T-helper 9 cell (primary cell): ENCODE measurements at places on chromosomes 1 and 21.

GRCh38 chr1:117077267-117077666 lies 17.1 kb downstream of the TTF2 start:
- no peak for DNase-seq

DNA sequence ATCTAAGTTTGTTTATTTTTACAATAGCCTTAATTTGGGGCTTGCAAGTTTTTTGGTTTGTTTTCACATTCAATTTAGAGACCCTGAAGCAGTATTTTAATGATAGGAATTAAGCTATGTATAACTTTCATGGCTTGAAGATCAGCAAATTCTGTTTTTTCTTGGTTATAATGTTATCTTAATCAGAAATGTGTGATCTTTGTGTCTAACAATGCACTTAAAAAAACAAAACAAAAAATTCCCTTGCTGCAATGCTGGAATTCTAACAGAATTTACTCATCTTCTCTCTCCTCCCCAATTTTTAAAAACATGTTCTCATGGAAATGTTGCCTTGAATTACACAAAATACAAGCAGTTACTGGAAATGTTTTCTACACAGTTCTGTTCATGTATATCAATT lies 113.1 kb downstream of the OLFML2B start:
- no peak for DNase-seq

GRCh38 chr1:160629286-160630210 lies 17.3 kb downstream of the SLAMF1 start:
- DNase-seq: peak; percentile 66

GRCh38 chr1:54014009-54014629 lies 3.9 kb downstream of the LDLRAD1 start:
- DNase-seq: no peak

DNA sequence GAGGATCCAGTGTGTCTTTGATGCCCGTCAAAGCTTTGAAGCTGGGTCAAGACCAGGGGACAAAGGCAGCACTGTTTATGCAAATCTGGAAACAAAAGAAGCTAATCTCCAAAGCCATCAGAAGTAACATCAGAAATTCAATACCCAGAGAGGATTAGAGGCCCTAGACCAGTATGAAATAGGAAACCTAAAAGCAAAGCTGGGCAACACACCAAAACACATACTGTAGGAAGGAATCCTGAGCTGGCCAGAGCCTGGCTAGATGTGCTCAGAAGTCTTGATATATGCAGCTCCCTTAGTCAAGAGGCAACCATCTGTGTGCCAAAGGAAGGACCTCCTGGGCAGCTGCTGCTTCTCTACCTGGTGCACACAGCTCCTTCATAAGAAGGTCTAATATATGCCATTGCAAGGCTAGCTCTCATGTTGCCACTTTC lies 12.3 kb downstream of the COLGALT2 start:
- no peak for DNase-seq

- no peak for DNase-seq
Measured at GRCh38 chr1:164780111-164780812, 221.3 kb downstream of the PBX1 start.

DNA sequence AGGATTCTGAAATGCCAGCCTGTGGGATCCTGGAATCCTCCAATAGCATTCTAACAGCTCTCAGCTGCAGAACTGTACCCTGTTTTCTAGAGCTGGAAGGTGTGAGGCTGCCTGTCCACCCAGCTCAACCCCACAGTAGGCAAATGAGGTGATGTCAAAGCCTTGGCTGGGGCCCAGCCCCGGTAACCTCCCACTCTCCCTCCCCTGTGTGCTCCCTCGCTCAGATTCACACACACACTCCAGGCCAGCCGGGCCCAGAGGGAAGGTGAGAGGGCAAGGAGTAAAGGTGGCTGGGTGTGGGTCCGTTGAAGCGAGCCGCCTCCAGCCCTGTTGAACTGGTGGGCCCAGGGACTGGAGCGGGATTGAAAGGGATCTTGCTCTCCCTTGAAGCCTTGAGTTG lies at the start of gene BSND:
Gene BSND, plus strand, starts transcription at position 257 of the 400 bp plus-strand sequence. CDS start 254 bp downstream, outside the sequence.
- no peak for DNase-seq

DNA sequence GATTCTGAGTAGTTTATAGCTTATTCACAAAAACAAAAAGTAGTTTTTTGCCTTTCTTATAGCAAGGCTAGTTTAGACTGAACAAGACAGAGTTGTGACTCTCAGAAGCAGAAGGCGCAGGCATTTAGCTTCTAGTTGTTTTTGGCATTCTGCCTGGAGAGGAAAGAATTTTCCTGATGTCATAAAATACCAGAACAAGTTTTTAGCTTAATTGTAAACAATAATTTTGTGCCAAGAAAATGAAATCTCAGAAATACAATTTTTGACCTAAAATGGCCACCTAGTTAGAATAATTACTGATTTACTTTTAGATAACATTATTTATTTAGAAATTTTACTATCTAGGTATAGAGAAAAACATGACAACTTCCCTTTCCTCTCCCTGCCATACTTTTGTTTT lies 1.0 kb downstream of the DNAJB4 start:
- no peak for DNase-seq

DNA sequence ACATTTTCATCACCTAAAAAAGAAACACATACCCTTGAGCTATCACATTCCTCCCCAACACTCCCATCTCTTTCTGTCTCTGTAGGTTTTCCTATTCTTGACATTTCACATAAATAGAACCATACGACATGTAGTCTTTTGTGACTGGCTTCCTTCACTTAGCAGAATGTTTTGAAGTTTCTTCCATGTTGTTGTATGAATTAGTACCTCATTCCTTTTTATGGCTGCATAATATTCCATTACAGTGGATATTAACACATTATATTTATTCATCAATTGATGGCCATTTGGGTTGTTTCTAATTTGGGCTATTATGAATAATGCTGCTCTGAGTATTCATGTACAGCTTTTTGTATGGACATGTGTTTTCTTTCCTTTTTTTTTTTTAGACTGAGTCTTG lies 11.8 kb downstream of the WDTC1 start:
- no peak for DNase-seq

DNA sequence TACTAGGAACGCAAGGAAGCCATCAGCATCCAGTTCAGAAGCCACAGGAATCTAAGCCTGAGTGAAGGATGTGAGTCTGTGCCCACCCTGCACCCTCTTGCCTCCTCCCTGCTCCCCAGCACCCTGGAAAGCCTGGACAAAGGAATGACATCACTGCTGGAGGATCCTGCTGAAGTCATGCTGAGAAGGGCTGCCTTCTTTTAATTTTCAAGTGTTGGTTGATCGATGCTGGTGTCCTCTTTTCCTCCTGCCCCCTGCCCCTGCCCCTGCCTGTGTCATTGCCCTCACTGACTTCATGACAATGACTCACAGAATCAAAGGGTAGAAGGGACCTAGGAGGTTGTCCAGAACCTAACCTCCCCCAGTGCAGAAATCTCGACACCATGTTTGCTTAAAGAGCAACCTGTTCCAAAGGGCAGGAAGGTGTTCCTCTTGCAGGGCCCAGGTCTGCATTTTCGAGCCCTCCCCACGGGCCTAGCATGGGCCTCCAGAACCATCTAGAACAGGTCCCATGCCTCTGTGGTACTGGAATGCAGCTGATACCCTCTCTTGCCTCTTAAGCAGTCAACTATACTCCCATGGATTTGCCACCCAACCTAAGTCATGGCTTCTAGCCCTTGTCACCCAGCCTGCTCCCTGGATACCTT lies 9.6 kb downstream of the DHRS3 start:
- DNase-seq: no peak

DNA sequence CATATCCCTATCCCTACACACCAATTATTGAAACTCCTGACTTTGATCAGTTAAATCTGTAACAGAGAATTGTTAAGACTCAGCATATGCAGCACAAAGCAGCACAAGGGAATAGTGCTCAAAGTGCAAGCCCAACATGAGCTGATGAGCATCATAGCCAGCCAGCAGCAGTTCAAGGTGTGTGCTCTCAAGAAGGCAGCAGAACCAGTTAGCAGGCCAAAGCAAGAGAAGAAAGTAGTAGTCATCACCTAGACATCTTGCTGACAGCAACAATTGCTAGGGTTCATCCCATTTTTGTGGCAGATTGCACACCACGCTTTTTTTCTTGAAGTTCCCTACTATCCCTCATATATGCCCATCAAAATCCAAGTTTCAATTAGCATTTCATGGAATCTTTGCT lies 478.3 kb downstream of the COL11A1 start:
- no peak for DNase-seq

- DNase-seq: no peak
Measured at GRCh38 chr1:92478393-92478792, 8.3 kb downstream of the GFI1 start.
